T-cell (primary cell): ENCODE measurements at places on chromosomes 12 and 14. TPM values are rescaled to one million over a fixed set of nuclear protein-coding genes. Genes with fewer than 3 reads are reported as not detected.

Gene PRB2
- not detected for total RNA-seq

Gene ZDHHC22
- total RNA-seq: not detected

Gene KRT6C
- not detected for total RNA-seq

Gene ADAM20
- 0.89 TPM for total RNA-seq

Gene ETFRF1
- total RNA-seq: 27.4 TPM
